ENCODE measurements at places on chromosomes 6 and 20.

GRCh38 chr20:19621072-19621471 is 137.0 kb upstream of the RIN2 start:
- DNase-seq, result no peak

DNA sequence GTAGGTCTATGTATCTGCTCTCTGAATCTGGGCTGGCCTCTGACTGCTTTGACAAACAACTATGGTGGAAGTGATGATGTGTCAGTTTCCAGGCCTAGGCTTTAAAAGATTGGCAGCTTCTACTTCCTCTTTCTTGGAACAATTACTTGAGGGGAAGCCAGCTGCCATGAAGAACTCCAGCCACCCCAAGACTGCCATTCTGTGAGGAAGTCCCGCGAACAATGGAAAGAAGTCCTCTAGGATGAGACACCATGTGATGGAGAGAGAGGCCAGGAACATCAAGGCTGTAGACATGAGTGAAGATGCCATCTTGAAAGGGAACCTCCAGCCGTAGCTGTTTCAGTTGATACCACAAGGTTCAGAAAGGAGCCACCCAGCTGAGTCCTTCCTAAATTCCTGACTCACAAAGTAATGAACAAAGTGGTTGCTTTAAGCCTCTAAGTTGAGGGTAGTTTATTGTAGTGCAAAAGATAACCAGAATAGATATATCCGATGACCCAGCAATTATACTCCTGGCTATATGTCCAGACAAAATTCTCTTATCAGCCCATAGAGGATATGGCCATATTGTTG is 15.3 kb upstream of the TCF15 start:
- DNase-seq, result no peak

- DNase-seq, result no peak
Measured at GRCh38 chr20:40892642-40893041, 136.0 kb upstream of the TOP1 start.

DNA sequence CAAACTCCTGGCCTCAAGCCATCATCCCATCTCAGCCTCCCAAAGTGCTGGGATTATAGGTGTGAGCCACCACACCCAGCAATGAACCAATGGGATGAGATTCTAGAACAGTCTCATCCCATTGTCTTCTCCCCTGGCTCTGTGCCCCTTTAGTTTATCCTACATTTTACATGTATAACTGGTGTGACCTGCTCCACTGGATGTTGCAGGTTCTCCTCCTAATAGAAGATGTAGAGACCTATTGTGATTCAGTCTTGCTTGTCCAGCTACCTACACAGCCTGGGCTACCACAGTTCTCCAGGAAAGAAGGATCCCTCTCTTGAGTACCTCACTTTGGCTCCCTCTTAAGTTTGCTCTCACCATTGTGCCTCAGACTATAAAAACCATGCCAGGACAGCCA is 2.0 kb upstream of the FKBPL start:
- DNase-seq, result no peak

- DNase-seq, result peak; percentile 35
Measured at GRCh38 chr20:24949756-24950127, 673 bp downstream of the CST7 start.

GRCh38 chr6:44122801-44123200 is 4.5 kb downstream of the MRPL14 start:
- DNase-seq, result peak; percentile 50

DNA sequence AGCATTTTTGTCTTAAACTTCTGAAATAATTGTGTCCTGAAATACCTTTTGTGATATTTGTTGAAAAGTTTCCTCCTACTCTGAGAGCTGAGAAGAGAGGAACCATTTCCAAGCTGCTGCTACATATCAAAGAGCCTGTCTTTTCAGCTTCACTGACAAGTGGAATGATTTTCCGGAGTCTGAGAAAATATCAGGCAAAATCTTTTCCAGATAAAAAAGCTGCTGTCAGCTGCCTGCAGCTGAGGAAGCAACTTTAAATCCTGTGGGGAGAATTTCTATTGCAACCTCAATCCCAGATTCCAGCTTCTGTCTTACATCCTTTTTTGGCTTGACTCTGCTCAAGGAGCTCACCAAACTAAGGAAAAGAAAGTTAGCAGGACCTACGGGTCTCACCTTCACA is 904.3 kb downstream of the PHF3 start:
- DNase-seq, result no peak

DNA sequence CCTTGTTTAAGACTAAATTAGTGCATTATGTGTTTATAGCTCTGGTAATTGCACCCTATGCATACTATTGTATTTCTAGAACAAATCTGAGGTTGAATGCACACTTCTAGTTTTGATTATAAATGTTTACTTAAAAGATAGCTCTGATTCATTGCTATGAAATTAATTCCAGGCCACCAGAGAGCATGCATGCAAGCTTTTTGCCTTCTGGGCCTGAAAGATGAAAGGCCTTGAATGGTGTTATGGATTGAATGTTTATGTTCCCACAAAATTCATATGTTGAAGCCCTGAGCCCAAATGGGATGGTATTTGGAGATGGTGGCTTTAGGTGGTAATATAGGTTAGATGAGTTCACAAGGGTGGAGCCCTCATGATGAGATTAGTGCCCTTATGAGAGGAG is 695.0 kb upstream of the MAP3K7 start:
- no peak for DNase-seq

- DNase-seq, result no peak
Measured at GRCh38 chr6:109050012-109050411, 44.6 kb downstream of the SESN1 start.

- no peak for DNase-seq
Measured at GRCh38 chr6:133894795-133895358, 6.0 kb downstream of the TCF21 start.

GRCh38 chr6:168578036-168578435 is 137.1 kb downstream of the SMOC2 start:
- no peak for DNase-seq

DNA sequence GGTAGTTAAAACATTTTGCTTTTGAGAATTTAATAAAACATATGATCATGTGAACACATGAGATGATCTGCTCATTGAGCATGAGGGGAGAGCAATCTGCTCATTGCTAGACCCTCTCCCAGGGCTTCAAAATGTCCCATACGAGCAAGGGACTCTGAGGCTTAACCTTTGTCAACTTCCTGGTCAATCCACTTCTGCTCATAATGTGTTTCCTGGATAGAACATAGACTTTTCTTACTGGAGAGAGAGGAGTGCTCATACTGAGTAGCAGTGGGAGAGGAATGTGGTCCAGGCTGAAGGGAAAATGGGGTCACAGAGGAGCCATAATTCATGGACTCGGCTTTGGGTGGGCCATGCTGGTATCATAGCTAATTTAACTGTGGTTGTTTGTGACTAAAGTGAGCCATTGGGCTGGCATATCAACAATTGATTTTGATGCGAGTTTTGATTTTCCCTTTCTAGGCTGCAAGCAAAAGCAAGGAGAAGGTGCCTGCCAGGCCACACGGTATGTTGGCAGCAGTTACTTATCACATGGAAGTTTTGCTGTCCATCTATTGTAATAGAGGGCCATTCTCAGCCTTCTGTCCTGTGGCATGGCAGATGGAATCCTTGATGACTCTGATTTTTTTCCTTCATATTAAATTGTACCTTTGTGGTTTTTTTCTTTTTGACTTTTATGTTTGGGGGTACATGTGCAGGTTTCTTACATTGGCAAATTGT is 20.8 kb upstream of the ADGRF4 start:
- no peak for DNase-seq
